ENCODE measurements at places on chromosomes 3 and 15. TPM values are rescaled to one million over a fixed set of nuclear protein-coding genes. Genes with fewer than 3 reads are reported as not detected.

HDC gene
- total RNA-seq, result not detected

ISG20 gene
- total RNA-seq, result 4.2 TPM

PPARG gene
- total RNA-seq, result 35.6 TPM

PLA2G4E gene
- not detected for total RNA-seq

All from uterine smooth muscle cell (primary cell).